Activated naive CD4-positive, alpha-beta T cell treated with anti-CD3 and anti-CD28 coated beads for 36 hours (primary cell): ENCODE measurements at places on chromosomes 13 and 19.

GRCh38 chr19:32652894-32653598 is 21.9 kb downstream of the ANKRD27 start:
- H3K4me1 ChIP-seq: no peaks in the 10 kb centered on the region
- no peak for DNase-seq
- no peak overlapping the region for H3K4me3 ChIP-seq

DNA sequence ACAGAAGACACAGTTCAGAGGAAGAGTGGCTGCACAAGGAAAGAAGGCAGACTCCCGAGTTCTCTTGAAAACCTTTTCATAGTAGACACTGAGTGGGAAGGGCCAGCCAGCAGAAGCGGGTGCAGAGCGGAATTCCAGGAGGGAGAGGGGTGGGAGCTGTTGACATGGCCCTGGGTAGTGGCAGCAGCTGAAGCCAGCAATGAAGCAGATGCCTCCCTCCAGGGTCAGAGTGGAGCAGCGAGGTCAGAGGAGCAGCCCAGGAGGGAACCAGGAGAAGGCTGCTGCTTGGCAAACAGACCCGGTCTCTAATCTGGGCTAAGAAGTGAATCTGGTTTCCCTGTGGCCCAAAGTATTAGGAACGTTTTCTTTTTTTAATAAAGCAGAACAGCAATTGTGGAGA is 73.9 kb upstream of the SPATA13 start:
- no peaks in the 10 kb centered on the region for H3K27me3 ChIP-seq
- no peak overlapping the region for H3K4me3 ChIP-seq
- no peaks in the 10 kb centered on the region for H3K4me1 ChIP-seq
- no peaks in the 10 kb centered on the region for H3K36me3 ChIP-seq
- DNase-seq: no peak

GRCh38 chr13:111202156-111202621 is 87.1 kb downstream of the ARHGEF7 start:
- peak overlapping the region; percentile 50 for H3K27ac ChIP-seq
- peaks cover 55% of the 10 kb centered on the region for H3K4me1 ChIP-seq
- H3K4me3 ChIP-seq: no peak overlapping the region
- H3K27me3 ChIP-seq: no peaks in the 10 kb centered on the region
- peak; percentile 12 for DNase-seq
- peaks cover 23% of the 10 kb centered on the region for H3K36me3 ChIP-seq

DNA sequence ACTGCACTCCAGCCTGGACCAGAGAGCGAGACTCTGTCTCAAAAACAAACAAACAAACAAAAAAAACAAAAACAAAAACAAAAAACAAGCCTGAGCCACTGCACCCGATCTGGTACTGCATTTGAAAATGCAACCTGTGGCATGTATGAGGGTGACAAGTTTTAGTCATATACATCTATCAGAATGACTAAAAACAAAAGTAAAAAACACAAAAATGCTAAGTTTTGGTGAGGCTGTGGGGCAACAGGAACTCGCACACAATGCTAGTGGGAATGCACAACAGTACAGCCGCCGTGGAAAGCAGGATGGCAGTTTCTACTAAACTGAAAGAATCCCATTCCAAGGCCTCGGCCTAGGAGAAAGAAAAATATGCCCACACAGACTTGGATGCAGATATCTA is 7.8 kb downstream of the EBPL start:
- H3K4me1 ChIP-seq: peaks cover 34% of the 10 kb centered on the region
- no peak overlapping the region for H3K4me3 ChIP-seq
- DNase-seq: peak; percentile 51
- peaks cover 26% of the 10 kb centered on the region for H3K36me3 ChIP-seq

DNA sequence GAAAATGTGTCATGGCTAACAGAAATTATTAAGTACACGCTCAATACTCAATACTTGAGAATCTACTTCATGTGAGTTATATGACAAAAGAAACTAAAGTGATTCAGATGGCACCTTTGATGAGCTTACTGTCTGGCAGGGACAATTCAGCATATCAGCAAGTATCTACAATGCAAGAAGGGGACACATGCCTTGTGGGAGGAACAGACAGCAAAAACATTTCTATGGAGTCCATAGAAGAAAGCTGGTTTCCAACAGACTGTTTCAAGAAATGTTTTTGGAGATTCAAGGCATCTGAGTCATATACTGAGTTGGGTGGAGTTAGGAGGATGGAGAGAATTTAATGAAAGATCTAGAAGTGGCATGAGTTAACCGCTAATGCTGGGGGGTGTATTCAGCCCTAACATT is 54.7 kb downstream of the MBNL2 start:
- H3K4me1 ChIP-seq: peaks cover 40% of the 10 kb centered on the region
- DNase-seq: no peak
- no peak overlapping the region for H3K4me3 ChIP-seq
- H3K27ac ChIP-seq: no peak overlapping the region
- H3K27me3 ChIP-seq: no peaks in the 10 kb centered on the region
- peaks cover 17% of the 10 kb centered on the region for H3K36me3 ChIP-seq

DNA sequence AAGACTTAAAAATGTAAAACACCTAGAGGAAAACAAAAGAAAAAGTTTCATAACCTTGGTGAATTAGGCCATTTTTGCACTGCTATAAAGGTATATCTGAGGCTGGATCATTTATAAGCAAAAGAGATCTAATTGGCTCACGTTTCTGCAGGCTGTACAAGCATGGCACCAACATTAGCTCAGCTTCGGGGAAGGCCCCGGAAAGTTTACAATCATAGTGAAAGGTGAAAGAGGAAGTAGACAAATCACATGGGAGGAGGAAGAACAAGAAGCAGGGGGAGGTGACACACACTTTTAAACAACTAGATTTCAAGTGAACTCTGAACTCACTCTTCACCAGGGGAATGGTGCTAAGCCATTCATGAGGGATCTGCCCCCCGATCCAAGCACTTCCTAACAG is 1358.5 kb upstream of the PCDH9 start:
- H3K36me3 ChIP-seq: no peaks in the 10 kb centered on the region
- no peaks in the 10 kb centered on the region for H3K4me1 ChIP-seq
- no peaks in the 10 kb centered on the region for H3K27me3 ChIP-seq
- DNase-seq: no peak
- no peak overlapping the region for H3K4me3 ChIP-seq

DNA sequence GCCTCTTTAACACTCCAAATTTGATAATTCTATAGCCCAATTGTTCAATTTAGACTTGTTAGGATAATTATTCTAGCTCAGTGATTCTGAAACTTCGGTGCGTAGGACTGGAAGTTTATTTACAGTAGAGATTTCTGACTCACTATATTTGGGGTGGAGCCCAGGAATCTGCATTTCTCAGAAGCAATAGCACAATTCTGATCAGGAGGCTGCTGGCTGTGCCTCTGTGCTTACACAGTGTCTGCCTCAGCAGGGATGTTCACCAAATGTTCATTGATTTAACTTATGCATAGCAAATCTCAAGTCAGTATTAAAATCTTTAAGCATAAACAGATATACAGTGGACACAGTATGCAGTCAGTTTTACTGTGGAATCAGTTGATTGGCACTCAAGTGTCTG is 45.8 kb downstream of the ATP8A2 start:
- no peaks in the 10 kb centered on the region for H3K4me1 ChIP-seq
- peaks cover 39% of the 10 kb centered on the region for H3K27me3 ChIP-seq
- H3K4me3 ChIP-seq: no peak overlapping the region
- H3K36me3 ChIP-seq: no peaks in the 10 kb centered on the region
